CD8-positive, alpha-beta memory T cell (primary cell): ENCODE measurements at places on chromosomes 6 and 20. TPM values are rescaled to one million over a fixed set of nuclear protein-coding genes. Genes with fewer than 3 reads are reported as not detected.

- no peak overlapping the region for H3K4me3 ChIP-seq
- H3K27me3 ChIP-seq, result no peaks in the 10 kb centered on the region
- H3K36me3 ChIP-seq, result no peaks in the 10 kb centered on the region
- DNase-seq, result no peak
- no peak overlapping the region for H3K27ac ChIP-seq
These were observed 230.0 kb upstream of the BTBD3 start for GRCh38 chr20:11687546-11688292.

GRCh38 chr20:21512634-21513180, 1.2 kb downstream of the NKX2-2 start:
- H3K36me3 ChIP-seq, result no peaks in the 10 kb centered on the region
- DNase-seq, result no peak
- H3K27ac ChIP-seq, result no peak overlapping the region
- peaks cover 45% of the 10 kb centered on the region for H3K4me1 ChIP-seq
- H3K4me3 ChIP-seq, result no peak overlapping the region

- H3K27ac ChIP-seq, result peak overlapping the region; percentile 85
- H3K4me1 ChIP-seq, result no peaks in the 10 kb centered on the region
- no peak for DNase-seq
- no peaks in the 10 kb centered on the region for H3K36me3 ChIP-seq
- H3K4me3 ChIP-seq, result no peak overlapping the region
- no peaks in the 10 kb centered on the region for H3K27me3 ChIP-seq
These were observed 54.1 kb downstream of the FGD2 start for GRCh38 chr6:37059344-37060194.

DNA sequence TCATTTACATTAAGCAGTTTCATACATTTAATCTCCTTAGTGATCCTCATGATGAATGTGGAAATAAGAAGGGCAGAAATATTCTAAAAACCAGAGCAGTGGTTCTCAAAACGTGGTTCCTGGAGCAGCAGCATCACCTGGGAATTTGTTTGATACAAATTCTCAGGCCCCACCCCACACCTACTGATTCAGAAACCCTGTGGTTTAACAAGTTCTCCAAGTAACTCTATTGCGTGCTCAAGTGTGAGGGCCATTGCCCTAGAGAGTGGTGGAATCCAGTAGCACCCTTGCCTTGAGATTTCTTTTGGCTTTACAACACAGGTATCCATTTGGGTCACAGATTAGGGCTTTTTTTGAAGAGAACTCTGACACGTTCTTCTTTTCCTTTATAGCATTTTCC, 354.6 kb upstream of the FLRT3 start:
- H3K27ac ChIP-seq, result no peak overlapping the region
- H3K4me1 ChIP-seq, result no peaks in the 10 kb centered on the region
- DNase-seq, result no peak
- no peaks in the 10 kb centered on the region for H3K36me3 ChIP-seq
- H3K27me3 ChIP-seq, result no peaks in the 10 kb centered on the region

DNA sequence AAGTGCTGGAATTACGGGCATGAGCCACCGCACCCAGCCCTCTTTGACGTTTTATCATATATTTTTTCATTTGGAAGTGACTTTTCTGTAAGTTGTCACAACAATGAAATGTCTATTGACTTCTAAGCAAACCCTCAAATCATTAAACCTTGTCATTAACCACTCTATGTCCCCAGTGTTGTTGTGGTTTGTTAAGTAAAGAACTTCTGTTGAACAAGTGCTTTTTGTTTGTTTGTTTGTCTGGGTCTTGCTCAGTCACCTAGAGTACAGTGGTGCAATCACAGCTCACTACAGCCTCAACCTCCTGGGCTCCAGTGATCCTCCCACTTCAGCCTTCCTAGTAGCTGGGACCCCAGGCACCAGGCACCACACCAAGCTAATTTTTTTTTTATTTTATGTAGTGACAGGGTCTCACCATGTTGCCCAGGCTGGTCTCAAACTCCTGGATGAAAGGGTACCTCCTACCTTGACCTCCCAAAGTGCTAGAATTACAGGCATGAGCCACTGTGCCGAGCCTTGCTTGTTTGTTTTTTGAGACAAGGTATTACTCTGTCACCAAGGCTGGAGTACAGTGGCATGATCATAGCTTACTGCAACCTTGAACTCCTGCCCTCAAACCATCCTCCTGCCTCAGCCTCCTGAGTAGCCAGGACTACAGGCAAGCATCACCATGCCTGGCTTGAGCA, 57.6 kb upstream of the LOC128125822 start:
- no peaks in the 10 kb centered on the region for H3K4me1 ChIP-seq
- no peak overlapping the region for H3K27ac ChIP-seq
- no peak for DNase-seq

GRCh38 chr6:161017766-161018564, 26.4 kb downstream of the MAP3K4 start:
- no peak overlapping the region for H3K4me3 ChIP-seq
- H3K36me3 ChIP-seq, result peaks cover 3% of the 10 kb centered on the region
- no peaks in the 10 kb centered on the region for H3K4me1 ChIP-seq
- H3K27me3 ChIP-seq, result no peaks in the 10 kb centered on the region
- no peak overlapping the region for H3K27ac ChIP-seq

DNA sequence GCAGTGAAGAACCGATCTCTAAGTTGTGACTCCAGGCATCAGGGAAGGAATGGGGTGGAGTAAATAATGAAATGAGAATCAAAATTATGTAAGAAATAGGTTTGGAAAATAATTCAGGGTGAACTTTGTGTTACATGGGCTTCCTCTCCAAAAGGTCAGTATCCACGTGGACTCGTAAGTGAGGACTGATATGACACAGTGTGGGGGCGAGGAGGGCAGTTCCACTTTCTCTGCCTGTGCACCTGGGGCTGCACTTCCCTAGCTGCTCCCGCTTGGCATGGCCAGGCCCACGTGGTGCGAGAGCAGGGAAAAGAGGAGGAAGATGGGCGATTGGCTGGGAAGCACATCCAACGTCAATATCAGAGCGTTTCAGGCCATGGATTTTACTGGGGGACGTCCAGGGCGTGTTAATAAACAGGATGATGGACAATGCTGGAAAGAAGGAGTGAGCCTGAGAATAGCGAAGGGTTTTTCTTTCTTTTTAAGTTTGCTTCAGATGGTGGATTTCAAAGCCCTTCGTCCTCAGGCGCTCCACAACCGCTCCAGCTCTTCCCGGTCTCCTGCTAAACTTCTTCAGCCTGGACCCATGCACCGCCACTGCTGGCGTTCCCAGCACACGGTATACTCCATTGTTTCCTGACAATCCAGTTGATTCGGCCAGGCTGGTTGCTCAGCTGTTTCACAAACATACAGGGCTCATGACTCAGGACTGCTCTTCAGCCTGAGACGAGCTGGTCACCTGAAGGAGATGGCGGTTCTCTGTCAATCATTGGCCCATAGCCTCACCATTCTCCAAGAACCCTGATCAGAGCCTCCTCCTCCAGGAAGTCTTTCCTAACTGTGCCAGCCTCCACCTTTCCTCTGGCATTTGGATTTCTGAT, 11.8 kb downstream of the CCR6 start:
- peaks cover 8% of the 10 kb centered on the region for H3K4me1 ChIP-seq
- DNase-seq, result no peak
- no peak overlapping the region for H3K27ac ChIP-seq
- no peaks in the 10 kb centered on the region for H3K27me3 ChIP-seq
- no peak overlapping the region for H3K4me3 ChIP-seq
- no peaks in the 10 kb centered on the region for H3K36me3 ChIP-seq

DNA sequence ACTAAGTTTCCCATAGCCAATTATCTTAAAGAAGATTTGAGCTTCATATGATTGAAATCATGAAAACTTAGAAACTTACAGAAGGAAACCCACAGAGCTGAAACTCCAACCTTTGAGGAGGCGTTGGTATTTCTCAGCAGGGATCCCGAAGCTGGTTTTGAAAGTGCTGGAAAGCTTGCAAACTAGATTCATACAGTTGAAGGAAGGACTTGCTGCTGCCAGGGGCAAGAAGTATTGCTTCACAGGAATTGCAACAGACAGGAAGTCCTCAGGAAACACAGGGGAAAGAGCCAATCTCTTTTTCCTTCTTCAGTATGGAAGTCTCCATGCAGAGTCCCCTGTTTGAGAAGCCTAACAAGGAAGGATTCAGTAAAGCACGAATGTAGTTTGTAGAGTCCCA, 419.7 kb downstream of the CD109 start:
- H3K27ac ChIP-seq, result no peak overlapping the region
- H3K36me3 ChIP-seq, result no peaks in the 10 kb centered on the region
- H3K27me3 ChIP-seq, result no peaks in the 10 kb centered on the region
- H3K4me3 ChIP-seq, result no peak overlapping the region
- DNase-seq, result no peak

- no peak overlapping the region for H3K27ac ChIP-seq
- no peaks in the 10 kb centered on the region for H3K27me3 ChIP-seq
These were observed 6.9 kb downstream of the SGK2 start for GRCh38 chr20:43565758-43566104.

- H3K27ac ChIP-seq, result no peak overlapping the region
- no peak for DNase-seq
- no peaks in the 10 kb centered on the region for H3K27me3 ChIP-seq
These were observed 33.8 kb upstream of the KIF25 start for GRCh38 chr6:167963589-167964057.

- DNase-seq, result no peak
- H3K4me3 ChIP-seq, result no peak overlapping the region
- no peak overlapping the region for H3K27ac ChIP-seq
These were observed 5.5 kb upstream of the HLA-E start for GRCh38 chr6:30483677-30484279.

DNA sequence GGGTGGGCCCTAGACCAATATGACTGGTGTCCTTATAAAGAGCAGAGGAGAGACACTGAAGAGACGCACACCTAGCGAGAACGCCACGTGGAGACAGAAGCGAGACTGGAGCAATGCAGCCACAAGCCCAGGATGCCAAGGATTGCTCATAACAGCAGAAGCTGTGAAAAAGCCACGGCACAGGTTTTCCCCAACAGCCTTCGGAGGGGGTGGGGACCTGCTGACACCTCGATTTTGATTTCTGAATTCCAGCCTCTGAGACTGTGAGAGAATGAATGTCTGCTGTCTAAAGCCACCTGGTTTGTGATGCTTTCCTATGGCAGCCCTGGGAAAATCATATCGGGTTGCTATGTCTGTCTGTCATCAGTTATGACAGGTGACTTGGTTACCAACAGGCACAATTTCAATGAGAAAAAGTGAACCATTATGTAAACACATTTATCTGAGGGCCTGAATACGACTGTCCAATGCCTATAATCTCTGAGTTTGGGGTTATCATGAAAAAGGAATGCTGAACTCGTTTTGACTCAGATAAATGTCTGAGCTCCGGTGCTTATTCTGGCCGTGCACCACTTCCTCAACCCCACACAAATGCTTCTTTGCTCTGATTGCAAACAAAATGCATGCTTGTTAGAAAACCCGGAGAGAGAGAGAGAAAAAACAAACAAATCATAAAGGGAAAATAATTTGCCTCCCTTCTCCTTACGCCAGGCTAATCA, 769.7 kb downstream of the PTPRT start:
- no peak overlapping the region for H3K27ac ChIP-seq
- no peak for DNase-seq
- no peaks in the 10 kb centered on the region for H3K27me3 ChIP-seq
- no peak overlapping the region for H3K4me3 ChIP-seq
- H3K36me3 ChIP-seq, result no peaks in the 10 kb centered on the region

- H3K27ac ChIP-seq, result no peak overlapping the region
- H3K27me3 ChIP-seq, result no peaks in the 10 kb centered on the region
- peaks cover 9% of the 10 kb centered on the region for H3K36me3 ChIP-seq
- peaks cover 14% of the 10 kb centered on the region for H3K4me1 ChIP-seq
- no peak overlapping the region for H3K4me3 ChIP-seq
These were observed 46.9 kb downstream of the GJA10 start for GRCh38 chr6:89941031-89941762.

DNA sequence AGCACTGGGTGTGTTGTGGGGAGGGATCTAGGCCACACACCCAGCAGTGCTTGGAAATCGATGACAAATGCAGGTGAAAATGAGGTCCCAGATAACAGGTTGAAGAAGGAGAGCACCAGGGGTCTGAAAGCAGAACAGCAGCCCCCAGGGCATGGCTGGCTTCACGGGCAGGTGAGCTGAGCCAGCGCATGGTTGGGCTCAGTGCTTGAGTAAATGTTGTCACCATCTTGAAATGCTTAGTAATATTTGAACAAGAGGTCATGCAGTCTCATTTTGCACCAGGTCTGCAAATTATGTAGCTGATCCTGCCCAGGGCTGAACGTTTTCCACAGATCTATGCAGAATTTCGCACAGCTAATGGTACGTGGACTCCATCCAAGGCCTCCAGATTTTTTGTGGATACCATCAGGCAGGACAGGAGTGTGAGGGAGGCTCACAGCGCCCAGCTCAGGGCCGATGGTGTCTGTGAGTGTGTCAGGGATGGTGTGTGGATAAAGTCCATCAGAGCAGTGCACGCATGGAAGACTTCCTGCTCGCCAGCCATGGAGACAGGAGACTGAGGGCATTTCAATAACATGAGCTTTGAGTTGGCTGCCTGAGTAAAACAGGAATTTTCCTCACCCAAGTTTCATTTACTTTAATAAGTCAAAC, 53.1 kb upstream of the SNX9 start:
- no peaks in the 10 kb centered on the region for H3K36me3 ChIP-seq
- H3K4me3 ChIP-seq, result no peak overlapping the region
- H3K27me3 ChIP-seq, result no peaks in the 10 kb centered on the region
- no peak overlapping the region for H3K27ac ChIP-seq
- DNase-seq, result no peak
- H3K4me1 ChIP-seq, result peaks cover 26% of the 10 kb centered on the region

DNA sequence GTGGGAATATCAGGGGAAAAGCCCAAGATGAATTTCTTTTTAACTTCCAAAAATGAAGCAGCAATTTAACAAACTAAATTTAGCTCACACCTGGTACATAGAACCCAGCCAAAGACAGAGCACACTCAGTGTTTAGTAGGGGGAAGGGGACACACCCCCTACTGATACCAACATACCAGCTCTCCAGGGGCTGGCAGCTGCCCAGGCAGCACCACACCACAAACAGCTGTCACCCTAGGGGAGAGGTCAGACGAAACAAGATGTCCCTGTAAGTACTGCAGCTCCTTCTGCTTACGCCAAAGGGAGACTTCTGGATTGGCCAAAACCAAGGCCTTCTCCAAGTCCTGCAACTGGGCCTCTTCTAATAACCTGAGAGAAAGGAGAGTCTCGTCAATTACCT, 26.0 kb downstream of the MDN1 start:
- H3K4me3 ChIP-seq, result no peak overlapping the region
- no peaks in the 10 kb centered on the region for H3K27me3 ChIP-seq
- peaks cover 26% of the 10 kb centered on the region for H3K4me1 ChIP-seq
- no peak overlapping the region for H3K27ac ChIP-seq

GRCh38 chr6:118298476-118299427, 249.3 kb upstream of the PLN start:
- no peak for DNase-seq
- no peak overlapping the region for H3K4me3 ChIP-seq
- no peak overlapping the region for H3K27ac ChIP-seq
- no peaks in the 10 kb centered on the region for H3K4me1 ChIP-seq

GRCh38 chr6:30325150-30325872, 1.4 kb upstream of the TRIM39 start:
- no peaks in the 10 kb centered on the region for H3K27me3 ChIP-seq
- DNase-seq, result no peak
- H3K36me3 ChIP-seq, result peaks cover 12% of the 10 kb centered on the region
- H3K4me1 ChIP-seq, result peaks cover 59% of the 10 kb centered on the region

GRCh38 chr20:57135875-57136274, 130.6 kb downstream of the BMP7 start:
- no peaks in the 10 kb centered on the region for H3K36me3 ChIP-seq
- DNase-seq, result no peak
- H3K27ac ChIP-seq, result no peak overlapping the region
- H3K27me3 ChIP-seq, result no peaks in the 10 kb centered on the region

PROKR2 gene
- 0.18 TPM for total RNA-seq

PNPLA1 gene
- not detected for total RNA-seq

MUCL3 gene
- not detected for total RNA-seq

ZSWIM1 gene
- 12.3 TPM for total RNA-seq

BTNL2 gene
- total RNA-seq, result not detected

DDX43 gene
- total RNA-seq, result 0.71 TPM

SYCP2 gene
- total RNA-seq, result 3.8 TPM

SLC4A11 gene
- total RNA-seq, result 3.5 TPM

PXT1 gene
- total RNA-seq, result 0.20 TPM

SNX5 gene
- total RNA-seq, result 174 TPM
